ENCODE measurements at places on chromosomes 6 and 20. TPM values are rescaled to one million over a fixed set of nuclear protein-coding genes. Genes with fewer than 3 reads are reported as not detected.

TTLL9 gene
- 0.34 TPM for total RNA-seq

POLR1C gene
- 24.4 TPM for total RNA-seq

SIGLEC1 gene
- not detected for total RNA-seq

CENPQ gene
- 31.1 TPM for total RNA-seq

Data from neural progenitor cell (in vitro differentiated cells).